ENCODE measurements at places on chromosomes 7 and 10.

GRCh38 chr7:6730343-6730633 is 23.5 kb upstream of the ZNF12 start:
- no peak for DNase-seq

DNA sequence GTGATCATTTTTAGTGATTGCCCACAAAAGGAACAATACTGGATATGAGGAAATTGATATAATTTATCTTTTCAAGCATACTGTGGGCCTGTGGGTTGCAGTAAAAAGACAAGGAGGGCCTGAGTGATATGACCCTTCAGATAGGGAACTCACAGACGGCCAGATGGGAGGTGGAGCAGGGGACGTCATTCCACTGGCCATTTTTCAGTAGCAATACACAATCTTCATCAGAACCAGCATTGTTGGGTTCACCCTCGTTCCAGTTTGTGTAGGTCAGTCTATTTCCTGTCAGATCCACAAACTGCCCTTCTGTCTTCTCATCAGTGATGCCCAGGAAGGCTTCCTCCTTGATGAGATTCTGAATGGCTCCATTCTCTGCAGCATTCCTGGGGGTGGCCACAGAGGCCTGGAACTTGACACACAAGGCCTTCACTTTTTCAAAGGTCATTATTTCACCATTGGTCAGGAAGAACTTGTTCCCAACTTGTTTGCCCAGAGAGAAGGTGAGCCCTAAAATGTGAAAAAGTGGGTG is 4.5 kb downstream of the MBL2 start:
- no peak for DNase-seq

DNA sequence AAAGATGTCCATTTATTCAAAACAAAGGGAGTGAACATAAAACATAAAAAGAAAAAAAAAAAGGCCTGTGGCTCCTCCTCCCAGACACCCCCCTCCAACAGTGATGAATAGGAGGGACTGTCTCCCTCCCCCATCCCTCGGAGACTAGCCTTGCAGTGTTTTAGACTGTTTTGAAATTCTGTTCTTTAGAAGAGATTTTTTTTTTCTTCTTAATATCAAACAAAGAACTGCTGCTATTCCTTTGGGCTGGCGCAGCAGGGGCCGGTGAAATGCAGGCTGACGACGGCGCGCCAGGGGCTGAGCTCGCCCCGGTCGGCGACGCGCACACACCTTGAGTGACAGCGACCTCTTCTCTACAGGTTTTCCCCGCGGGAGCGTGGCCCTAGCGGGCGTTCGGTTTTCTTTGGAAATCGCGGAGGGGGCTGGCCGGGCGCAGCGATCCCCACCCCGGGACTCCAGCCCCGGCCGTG is at the start of gene LANCL2:
Gene LANCL2 (plus strand): TSS at position 133 of the 470 bp plus-strand sequence. CDS start 689 bp downstream, outside the sequence.
- DNase-seq: no peak

- no peak for DNase-seq
Measured at GRCh38 chr7:81111358-81111757, 192.5 kb upstream of the SEMA3C start.

DNA sequence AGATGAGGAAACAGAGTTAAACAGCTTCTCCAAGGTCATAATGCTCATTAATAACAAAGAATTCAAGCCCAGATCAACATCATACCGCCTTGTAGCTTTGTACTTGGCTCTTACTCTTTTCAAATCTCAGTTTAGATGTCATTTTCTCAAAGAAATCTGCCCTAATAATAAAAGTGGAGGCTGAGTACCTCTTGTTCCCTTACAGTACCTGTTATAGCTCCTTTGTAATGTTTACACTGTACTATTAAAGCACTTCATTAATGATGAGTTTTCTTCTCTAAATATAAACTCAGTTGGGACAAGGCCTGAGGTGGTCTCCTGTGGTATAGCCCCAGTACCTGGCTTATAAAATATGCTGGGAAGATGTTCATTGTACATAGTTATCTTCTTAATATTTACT is 7.8 kb downstream of the SMNDC1 start:
- no peak for DNase-seq

GRCh38 chr10:13347043-13347499 is 1.0 kb downstream of the SEPHS1 start:
- DNase-seq: no peak

DNA sequence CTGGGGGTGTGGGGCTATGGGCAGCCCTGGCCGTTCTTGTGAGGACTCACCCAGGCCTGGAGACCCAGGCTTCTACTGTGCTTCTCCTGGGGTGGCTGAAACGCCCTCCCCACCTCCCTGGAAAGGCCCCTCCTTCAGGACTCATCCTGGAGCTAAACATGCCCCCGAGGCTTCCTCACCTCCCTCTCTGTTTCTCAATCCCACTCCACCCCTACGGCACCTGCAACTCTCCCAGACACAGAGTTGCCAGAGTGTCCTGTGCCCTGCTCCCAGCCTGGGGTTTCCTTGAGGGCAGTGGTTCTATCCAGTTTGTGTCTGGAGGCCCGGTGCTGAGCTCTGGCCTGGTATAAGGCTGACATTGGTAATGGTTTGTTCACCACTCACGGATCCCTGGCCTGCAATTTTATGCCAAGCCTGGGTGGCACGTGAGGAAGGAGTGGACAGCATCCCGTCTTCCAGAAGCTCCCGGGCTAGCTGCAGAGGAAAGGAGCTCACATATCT is 68.0 kb downstream of the GRID1 start:
- no peak for DNase-seq

DNA sequence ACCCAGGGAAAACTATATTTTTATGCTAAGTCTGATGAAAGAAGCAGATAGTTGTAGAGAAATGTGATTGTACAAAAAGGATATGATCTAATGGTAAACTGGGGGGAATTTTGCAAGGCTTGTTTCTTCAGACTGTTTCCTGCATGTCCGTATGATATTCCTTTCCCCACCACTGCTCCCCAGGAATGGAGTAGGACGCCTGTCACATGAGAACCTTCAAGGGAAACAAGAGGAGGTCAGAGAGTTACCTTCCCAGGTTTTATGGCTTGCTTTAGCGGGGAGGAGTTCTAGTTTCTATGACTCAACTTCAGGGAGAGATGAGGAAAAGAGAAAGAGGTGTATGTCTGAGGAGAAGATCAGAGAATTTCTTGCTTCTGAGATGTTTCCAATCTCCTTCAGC is 16.4 kb upstream of the ITPRID1 start:
- no peak for DNase-seq

GRCh38 chr7:19558527-19558926 is 150.3 kb downstream of the POLR1F start:
- DNase-seq: no peak

DNA sequence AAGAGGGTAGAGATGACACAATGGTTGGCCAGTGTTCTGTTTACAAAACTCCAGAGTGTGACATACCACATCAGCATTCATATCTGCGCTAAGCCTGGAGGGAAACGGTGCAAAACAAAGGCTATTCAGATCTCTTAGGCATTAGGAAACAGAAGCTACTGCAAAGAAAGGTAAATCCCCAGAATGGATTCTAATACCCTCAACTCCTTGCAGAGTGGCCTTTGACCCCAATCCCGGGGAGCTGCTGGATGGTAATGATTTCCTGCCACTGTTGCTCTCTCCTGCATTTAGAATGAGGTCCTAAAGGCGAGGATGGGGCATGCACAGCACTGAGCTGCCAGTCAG is 65.2 kb downstream of the AOAH start:
- DNase-seq: no peak

- no peak for DNase-seq
Measured at GRCh38 chr10:52807803-52808202, 35.2 kb upstream of the MBL2 start.

- DNase-seq: peak; percentile 50
Measured at GRCh38 chr10:79137826-79138225, 69.1 kb downstream of the ZMIZ1 start.

Measured in activated CD4-positive, CD25-positive, alpha-beta regulatory T cell treated with anti-CD3 and anti-CD28 coated beads, Interleukin-2, amount 50 U/mL, for 72 hours (primary cell).